Activated T-helper 1 cell treated with anti-CD3 and anti-CD28 coated beads, Interleukin-2, amount 50 U/mL, for 16 hours (primary cell): ENCODE measurements at places on chromosomes 6 and 20.

- no peak for DNase-seq
These were observed 9.5 kb upstream of the NR2E1 start for GRCh38 chr6:108156180-108156937.

DNA sequence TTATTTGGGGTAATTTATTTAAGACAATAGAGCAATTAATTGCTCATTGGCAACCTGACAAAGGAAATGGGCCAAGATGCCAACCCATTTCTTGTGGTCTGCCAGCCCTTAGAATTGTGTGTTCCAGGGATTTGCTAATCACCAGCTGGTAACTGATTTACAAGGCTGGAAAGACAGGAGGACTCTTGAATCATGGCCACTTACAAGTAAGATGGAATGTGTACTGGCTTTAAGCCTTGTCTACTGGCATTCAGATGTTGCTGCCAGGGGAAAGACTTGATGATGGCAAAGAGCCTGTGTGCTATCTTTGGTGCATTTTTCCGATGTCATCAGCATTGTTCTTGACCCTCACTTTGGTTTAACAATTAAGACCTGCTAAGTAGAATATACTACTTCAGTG is 91.0 kb downstream of the BCKDHB start:
- no peak for DNase-seq

DNA sequence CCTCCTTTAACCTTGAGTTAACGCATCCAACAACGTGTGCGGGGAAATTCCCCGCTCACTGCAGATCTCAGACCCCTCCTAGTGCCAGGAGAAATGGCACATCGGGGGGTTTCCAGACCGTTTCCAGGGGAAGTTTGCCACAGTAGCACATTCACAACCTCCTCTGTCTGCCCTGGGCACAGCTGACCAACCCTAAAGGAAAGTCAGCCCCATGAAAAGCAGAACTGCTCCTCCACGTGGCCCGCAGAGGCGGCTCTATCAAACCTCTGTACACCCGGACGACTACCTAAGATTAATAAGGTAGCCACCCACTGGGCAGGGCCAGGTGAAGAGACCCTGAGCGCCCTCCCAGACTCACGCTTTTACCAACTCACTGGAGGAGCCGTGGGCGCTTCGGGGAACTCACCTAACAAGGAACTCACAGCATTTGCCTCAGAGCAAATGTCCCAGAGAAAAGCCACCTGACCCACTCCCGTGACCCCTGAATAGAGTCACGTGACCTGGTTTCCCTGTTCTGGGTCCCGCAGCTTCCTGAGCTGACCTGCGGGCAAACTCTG is 93.1 kb downstream of the PRND start:
- peak; percentile 70 for DNase-seq

- DNase-seq = no peak
These were observed 18.1 kb downstream of the SLX4IP start for GRCh38 chr20:10453241-10453640.

GRCh38 chr6:155078331-155078745 is 83.2 kb downstream of the TIAM2 start:
- no peak for DNase-seq

DNA sequence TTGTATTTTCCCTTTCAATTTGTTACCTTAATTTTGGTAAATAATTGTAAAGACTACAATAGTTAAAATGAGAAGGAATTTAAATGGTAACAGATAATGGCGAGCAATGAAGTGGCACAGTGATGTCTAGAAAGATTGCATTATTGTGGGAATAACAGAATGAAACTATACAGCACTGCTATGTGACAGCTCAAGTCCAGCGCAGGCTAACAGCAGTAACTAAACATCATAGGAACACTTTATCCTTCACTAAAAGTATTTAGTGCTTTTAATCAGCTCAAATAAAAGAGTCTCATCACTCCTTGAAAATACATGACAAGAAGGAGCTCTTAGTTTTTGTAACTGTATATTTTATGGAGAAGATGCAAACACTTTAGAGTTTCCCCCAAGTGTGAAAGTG is 190.8 kb downstream of the TENT5A start:
- no peak for DNase-seq

GRCh38 chr6:28182255-28182654 is 40.6 kb downstream of the ZKSCAN8 start:
- DNase-seq = no peak

GRCh38 chr6:134873500-134874388 is 76.2 kb downstream of the ALDH8A1 start:
- DNase-seq = no peak

DNA sequence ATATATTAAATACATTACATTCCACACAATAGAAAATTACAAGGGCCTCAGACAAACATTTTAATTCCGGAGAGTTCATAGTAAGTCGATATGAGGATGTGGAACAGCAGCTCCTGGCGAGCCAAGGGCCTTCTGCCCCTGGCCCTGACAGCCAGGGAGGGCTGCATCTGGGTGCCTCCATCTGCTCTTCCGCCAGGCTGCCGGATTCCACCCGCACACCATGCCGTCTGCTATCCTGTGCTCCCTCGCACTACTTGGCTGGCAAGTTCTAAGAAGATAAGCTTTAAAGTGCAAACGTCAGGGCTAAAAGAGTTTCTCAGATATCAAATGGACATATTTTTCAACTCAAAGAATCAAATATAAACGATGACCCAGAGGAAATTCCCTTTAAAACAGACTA is 656.3 kb upstream of the NOX3 start:
- no peak for DNase-seq

- DNase-seq = no peak
These were observed 165.5 kb upstream of the BEND3 start for GRCh38 chr6:107280791-107281190.

DNA sequence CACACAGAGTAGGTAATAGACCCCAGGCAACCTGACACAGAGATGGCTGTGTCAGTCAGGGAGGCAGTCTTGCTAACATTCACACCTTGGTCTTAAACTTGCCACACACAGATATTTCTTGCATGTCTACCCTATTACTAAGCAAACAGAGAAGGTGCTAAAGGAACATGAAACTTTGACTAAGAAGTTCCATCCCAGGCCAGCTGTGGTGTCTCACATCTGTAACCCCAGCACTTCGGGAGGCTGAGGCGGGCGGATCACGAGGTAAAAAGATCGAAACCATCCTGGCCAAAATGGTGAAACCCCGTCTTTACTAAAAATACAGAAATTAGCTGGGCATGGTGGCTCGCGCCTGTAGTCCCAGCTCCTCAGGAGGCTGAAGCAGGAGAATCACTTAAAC is 222.4 kb upstream of the JARID2 start:
- peak; percentile 37 for DNase-seq

GRCh38 chr20:1562622-1563021 is 5.1 kb upstream of the SIRPD start:
- DNase-seq = no peak
